Fibroblast of mammary gland (primary cell): ENCODE measurements at places on chromosomes 5 and 9.
A peak's percentile ranks its signal among the peaks of the same experiment; 100 is the strongest.

DNA sequence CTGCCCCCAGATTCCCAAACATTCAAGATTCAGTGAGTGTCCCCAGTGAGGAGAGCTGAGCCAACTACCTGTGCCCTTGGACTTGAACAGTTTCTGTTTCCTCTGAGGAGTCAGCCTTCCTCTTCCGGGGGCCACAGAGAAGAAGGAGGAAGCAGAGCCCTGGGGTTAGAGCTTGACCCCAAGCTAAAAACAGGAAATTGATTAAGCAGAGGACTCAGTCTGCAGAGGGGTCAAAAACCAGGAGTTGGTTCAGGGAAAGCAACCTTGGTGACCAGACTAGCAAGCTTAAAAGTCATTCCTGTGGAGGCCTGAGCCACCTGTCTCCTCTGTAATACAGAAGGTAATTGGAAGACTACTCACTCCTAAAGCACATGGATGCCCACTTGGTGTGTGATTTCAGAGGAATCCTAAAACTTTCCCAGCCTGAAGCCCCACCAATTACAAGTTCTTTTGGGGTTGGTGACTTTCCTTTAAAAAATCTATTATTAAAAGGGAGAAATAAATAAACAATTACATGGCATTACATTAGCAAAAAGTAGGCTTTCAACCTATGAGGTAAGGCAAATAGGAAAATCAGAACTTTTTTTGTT lies 64.2 kb upstream of the SELENOP start:
- no peak for DNase-seq

DNA sequence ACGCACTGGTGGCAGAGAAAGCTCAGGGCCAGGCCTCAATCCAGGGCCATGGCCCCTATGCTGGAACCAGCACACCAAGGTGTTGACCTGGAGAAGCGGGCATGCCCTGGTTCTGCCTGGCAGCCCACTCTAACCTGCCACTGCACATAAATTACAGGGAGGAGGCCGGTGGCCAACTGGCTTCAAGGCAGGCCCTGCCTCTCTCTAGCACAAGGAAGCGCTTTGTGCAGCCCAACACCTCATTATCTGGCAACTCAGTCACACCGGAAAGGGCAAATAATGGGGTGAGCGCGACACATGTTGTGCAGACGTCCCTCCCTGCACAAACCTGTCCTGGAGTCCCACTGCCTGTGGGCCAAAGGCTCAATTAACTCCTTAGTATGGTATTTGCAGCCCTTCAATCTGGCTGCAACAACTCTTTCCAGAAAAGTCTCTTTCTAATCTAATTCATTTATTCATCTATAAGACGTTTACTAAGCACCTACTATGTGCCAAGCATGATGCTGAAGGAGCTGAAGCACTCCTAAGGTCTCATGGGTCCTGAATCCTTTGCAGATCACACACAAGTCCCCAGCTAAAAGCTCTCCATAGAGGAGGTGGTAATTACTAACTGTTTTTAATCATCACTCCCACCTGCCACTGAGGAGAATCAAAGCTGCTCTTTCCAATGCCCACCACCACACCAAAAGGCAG lies 24.9 kb downstream of the SHB start:
- DNase-seq = no peak

DNA sequence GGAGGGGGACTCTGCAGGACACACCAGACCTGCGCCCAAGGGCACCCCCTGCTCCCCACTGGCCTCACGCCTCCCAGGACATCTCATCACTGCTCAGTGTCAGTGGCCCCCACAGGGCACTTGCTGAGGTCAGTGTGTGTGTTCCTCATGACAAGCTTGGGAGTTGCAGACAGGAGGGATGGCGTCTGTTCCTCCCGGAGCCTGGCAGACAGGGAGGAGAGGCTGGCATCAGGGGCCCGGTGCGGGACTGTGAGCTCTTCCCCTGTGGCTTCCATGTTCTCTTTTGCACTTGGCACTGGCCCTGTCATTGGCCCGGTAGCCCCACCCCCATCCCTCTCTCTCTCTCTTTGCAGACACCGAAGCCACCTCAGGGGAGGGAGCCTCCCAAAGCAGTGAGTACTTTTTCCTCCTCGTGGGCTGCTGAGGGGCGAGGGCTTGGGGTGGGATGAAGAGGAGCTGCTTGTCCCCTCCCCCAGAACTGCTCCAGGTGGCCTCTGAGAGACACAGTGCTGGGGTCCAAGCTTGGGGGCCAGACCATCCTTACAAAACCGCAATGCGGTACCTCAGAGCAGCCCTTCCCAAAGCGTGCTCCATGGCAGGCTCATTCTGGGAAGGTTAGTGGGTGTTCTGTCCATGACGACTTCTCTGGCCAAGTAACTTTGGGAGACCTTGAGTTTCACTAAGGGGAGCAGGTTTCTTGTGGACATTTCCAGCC lies 75.7 kb downstream of the AMBP start:
- DNase-seq = no peak

DNA sequence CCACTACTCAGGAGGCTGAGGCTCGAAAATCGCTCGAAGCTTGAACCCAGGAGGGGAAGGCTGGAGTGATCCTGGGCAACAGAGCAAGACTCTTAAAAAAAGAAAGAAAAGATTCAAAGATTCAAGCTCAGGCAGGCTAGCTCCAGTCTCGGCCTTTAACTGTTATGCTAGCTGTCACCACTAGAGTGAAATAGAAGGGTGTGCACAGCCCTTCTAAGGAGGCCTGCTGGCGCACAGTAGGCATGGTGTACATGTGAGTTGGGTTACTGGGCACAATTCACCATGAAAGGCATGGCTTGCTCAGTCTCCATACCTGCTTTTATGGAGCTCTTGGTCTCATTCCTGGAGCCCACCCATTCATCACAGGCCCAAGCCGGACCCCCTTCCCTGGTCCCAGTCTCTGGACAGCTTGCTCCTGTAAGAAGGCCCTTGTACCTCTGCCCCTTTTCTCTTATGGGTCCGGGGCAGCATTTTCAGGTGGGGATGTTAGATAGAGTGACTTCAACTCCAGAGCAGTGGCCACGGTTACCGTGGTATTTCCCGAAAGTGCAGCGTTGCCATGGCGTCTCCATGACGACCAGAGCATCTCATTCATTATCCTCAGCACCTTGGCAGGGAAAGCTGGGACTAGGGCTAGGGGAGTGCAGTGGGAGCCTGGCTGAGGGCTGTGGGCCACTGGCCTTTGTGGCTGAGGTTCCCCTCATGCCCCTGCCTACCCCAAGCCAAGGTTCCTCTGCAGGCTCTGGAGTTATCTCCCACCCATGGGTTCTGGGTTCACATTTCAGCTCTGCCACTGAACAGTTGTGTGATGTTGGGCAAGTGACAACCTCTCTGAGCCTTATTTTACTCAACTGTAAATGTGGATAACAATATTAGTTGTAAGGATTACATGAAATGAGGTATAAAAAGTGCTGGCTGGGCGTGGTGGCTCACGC lies 5.7 kb downstream of the NDST1 start:
- peak; percentile 26 for DNase-seq

DNA sequence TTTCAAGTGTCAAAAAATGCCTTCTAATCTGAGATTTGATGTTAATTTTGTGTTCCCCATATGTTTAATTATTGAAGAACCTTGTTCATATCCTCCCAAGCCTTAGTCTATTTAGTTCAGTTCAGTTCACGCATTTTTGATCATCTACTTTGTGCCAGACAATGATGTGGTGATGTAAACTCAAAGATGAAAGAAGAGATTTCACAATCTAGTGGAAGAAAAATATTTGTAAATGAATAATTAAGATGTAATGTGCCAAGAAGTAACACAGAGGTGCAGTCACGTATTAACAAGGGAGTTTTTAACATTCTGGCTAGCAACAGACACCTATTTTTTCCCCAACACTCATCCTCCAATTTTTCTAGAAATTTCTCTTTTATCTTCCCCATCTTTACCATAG lies 22.1 kb upstream of the KIF2A start:
- DNase-seq = no peak

GRCh38 chr5:134549714-134550113 lies 24.2 kb downstream of the JADE2 start:
- DNase-seq = peak; percentile 91

- peak; percentile 48 for DNase-seq
These were observed 67.9 kb downstream of the KIAA1958 start for GRCh38 chr9:112554516-112554915.

DNA sequence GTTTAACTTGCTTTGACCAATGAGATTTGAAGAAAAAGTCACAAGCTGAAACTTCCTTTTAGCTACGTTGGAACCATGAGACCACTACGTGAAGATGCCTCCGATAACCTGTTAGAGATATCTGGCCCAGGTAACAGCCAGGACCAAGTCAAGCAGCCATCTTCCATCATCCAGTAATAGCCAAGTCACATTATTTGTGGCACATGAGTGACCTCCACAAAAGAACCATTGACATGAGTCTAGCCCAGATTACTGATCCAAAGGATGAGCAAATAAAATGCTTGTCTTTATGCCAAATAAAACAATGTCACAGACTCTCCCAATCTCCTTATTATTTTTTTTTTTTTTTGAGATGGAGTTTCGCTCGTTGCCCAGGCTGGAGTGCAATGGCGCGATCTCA lies 1.6 kb downstream of the DEPDC1B start:
- peak; percentile 31 for DNase-seq

DNA sequence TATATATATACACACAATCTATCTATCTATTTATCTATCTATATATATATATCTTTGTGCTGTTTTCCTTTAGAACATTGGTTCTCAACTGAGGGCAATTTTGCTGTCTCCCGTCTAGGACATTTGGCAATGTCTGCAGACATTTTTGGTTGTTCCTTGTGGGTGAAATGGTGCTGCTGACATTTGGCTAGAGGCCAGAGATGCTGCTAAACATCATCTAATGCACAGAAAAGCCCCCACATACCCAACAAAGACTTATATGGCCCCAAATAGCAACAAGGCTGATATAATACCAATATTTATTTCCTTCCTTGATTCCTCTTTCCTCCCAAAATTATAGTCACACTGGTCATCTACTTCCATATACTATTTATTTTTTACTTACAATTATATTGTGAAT lies 197.5 kb downstream of the TRPM3 start:
- peak; percentile 52 for DNase-seq

GRCh38 chr5:124906339-124907097 lies 160.1 kb upstream of the ZNF608 start:
- peak; percentile 86 for DNase-seq

GRCh38 chr9:125548141-125548540 lies 158.9 kb downstream of the MAPKAP1 start:
- no peak for DNase-seq

- DNase-seq = no peak
These were observed 422.7 kb upstream of the ADAMTS16 start for GRCh38 chr5:4717446-4717845.

DNA sequence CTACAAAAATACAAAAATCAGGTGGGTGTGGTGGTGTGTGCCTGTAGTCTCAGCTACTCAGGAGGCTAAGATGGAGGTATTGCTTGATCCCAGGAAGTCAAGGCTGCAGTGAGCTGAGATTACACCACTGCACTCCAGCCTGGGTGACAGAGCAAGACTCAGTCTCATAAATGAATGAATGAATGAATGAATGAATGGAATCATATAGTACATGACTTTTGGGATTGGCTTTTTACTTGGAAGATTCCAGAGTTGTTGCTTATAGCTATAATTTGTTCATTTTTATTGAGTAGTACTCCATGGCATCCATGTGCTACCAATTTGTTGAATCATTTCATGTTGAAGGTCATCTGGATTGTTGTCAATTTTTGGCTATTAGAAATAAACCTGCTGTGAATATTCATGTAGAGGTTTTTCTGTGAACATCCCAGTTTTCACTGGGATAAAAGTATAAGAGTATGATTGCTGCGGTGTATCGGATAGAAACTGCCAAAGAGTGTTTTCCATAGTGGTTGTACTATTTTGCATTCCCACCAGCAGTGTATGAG lies 19.9 kb downstream of the ERBIN start:
- DNase-seq = peak; percentile 55

DNA sequence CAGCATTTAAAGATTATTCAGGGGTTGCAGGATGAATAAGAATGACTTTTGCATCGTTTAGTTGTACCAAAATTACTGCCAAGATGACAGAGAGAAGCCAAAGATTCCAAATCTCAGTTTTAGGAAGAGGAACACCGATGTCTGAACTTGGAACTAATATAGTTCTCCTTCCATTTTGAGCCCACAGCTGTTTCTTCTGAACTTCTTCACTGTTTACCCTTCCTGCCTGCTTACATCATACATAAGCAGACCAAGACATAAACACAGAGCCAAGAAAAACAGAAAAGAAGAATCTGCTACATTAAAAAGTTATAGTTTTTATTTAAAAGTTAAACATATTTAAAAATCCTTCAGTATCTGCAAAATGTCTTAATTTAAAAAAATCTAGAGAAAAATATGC lies 146.9 kb upstream of the RAPGEF1 start:
- DNase-seq = peak; percentile 16

DNA sequence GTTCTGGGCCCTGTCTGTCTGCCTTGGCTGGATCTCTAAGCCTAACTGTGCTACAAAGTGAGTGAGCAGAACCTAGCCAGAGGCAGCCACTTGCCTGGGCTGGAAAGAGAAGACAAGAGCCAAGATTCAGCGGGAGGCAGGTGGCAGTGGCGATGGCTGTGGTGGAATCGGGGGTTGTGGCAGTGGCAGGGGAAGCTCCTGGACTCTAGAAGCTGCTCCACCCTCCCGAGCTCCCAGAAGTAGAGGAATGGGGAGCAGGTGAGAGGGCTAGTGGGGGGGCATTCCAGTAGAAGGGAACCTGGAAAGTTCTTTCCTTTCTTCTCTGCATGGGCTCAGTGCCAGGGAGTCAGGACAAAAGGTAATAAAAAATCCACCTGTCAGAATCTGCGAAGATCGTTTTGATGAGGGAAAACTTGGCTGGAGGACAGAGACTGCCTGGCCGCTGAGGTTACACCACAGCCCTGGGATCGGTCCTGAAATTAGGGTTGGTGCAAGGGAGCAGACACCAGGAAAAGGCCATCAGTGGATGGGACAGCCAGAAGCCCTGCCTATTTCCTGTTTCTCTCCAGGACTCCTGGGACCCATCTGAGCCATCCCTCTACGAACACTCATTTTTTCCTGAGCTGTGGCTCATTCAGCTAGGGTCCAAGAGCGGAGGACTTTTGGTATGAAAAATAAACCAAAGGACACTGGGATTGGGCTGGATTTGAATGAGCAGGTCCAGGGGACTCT lies 1.6 kb downstream of the CRAT start:
- no peak for DNase-seq

GRCh38 chr9:114611516-114612271 lies 603 bp downstream of the TMEM268 start:
- DNase-seq = peak; percentile 70

DNA sequence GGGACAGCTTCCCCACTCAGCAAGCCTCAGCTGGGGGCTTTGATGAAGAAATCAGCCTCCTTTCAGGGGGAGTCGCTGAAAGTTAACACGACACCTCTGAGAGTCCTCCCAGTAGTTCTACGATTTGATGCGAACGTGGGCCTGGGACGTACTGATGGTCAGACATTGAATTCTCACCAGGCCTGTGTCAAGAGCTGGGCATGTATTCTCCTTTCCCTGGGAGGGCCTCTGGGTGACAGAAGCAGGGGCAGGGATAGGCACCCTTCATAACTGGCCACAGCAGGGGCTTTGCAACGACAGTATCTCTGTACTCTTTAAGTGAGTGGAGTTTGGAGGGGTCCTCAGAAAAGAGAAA lies 15.6 kb upstream of the COL5A1 start:
- no peak for DNase-seq
